Kidney glomerular epithelial cell (primary cell): ENCODE measurements at places on chromosomes 5 and 9.
A peak's percentile ranks its signal among the peaks of the same experiment; 100 is the strongest.

- no peak for DNase-seq
These were observed 42.4 kb downstream of the NTRK2 start for GRCh38 chr9:84711936-84712335.

DNA sequence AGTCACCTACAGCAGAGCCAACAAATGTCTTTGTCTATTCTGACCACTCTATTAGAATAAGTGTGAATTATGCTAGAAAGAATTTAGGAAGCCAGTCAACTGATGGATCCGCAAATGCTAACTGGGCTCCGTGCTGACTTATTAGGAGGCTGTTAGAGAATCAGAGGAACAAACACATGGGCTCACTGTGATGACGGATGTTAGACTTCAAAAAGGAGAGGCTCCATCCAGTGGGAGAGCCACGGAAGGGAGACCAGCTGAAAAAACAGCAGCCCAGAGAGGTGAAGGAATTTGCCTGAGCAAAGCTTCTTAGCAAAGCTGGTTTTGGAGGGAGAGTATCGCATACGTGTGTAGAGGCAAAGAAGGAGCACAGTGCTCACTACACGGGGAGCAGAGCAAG, 5.8 kb upstream of the TGFBI start:
- DNase-seq, result no peak

GRCh38 chr5:96605144-96605837, 56.9 kb upstream of the CAST start:
- DNase-seq, result no peak

GRCh38 chr5:138720840-138721239, 32.4 kb upstream of the CTNNA1 start:
- no peak for DNase-seq

- no peak for DNase-seq
These were observed 56.9 kb downstream of the ACER2 start for GRCh38 chr9:19465586-19466279.

DNA sequence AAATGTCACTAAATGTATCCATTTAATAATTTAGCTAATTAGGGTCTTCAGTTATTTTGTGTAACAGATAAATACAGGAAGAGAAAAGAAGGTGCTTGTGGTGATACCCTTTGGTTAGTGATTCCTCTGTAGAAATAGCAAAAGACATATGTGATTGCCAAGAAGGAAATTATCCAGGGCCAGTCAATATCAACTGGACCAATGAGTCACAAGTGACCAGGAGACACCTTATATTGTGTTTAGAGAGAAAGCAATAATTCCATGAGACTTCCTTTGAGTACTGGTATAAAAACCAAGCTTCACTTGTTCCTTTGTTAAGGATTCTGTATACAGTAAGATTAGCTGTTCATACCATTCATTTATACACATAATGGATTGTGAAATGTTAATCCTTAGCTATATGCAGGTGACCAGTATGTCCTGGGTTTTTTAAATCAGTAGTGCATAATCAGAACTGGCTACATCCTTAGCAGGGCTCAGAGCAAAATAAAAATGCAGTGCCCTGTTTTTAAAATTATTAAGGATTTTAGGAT, 11.7 kb upstream of the F2R start:
- no peak for DNase-seq

DNA sequence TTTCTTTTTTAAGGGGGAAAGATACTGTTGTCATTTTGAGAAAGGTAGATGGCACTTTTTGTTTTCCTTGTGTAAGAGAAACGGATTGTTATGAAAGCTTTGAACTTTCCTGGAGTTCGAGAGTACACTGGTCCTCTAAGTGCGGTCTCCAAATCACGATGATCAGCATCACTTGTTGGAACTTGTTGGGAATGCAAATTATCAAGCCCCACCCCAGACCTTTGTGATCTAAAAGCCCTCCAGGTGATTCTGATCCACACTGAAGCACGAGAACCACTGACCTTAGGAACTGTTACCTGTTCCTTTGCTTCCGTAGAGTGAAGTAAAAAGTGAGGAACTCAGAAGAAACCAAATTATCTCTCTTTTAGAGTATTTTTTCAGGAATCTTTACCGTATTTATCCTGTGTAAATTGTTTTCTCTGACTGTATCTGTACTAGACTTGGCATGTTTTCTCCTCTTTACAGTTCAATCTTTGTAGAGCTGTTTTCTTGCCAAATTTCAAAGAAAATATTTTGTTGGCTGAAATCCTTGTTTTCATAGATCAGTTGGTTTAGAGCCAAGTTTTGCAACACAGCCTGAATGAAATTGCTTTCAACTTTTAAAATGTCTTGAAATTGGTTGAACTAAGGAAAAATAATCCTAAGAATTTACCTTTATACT, 4.0 kb downstream of the MAT2B start:
- peak; percentile 39 for DNase-seq

GRCh38 chr5:166860426-166860825, 1431.0 kb upstream of the WWC1 start:
- no peak for DNase-seq

GRCh38 chr9:33101104-33101951, 24.9 kb upstream of the SMU1 start:
- peak; percentile 46 for DNase-seq

- DNase-seq, result no peak
These were observed 1.5 kb downstream of the GPR21 start for GRCh38 chr9:123034881-123035510.
